Activated CD8-positive, alpha-beta memory T cell treated with anti-CD3 and anti-CD28 coated beads for 4 hours (primary cell): ENCODE measurements at places on chromosomes 11 and 22.

- DNase-seq, result peak; percentile 14
Measured at GRCh38 chr11:66883016-66883965, 26.4 kb downstream of the LRFN4 start.

- peak; percentile 68 for DNase-seq
Measured at GRCh38 chr11:59668188-59668949, 468 bp downstream of the PATL1 start.

DNA sequence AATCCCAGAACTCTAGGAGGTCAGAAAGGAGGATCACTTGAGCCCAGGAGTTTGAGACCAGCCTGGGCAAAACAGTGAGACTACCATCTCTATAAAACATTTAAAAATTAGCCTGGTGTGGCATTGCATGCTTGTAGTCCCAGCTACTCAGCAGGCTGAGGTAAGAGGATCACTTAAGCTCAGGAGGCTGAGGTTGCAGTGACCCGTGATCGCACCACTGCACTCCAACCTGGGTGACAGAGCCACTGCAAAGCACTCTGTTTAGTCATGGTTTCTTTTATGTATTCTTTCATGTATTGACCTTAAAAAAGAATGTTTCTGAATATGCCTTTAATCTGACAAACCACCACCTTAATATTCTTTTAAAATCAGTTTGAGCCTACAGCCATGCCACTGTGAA lies 52.2 kb downstream of the BIRC2 start:
- DNase-seq, result no peak

- DNase-seq, result no peak
Measured at GRCh38 chr22:27829620-27830019, 28.1 kb upstream of the MN1 start.

- DNase-seq, result peak; percentile 20
Measured at GRCh38 chr11:75351791-75352587, 528 bp upstream of the ARRB1 start.

- DNase-seq, result no peak
Measured at GRCh38 chr11:21195995-21196394, 526.6 kb downstream of the NELL1 start.

GRCh38 chr11:57546869-57547475 lies 9.6 kb downstream of the SMTNL1 start:
- DNase-seq, result no peak

GRCh38 chr11:64603411-64604110 lies 12.5 kb downstream of the SLC22A12 start:
- DNase-seq, result no peak

DNA sequence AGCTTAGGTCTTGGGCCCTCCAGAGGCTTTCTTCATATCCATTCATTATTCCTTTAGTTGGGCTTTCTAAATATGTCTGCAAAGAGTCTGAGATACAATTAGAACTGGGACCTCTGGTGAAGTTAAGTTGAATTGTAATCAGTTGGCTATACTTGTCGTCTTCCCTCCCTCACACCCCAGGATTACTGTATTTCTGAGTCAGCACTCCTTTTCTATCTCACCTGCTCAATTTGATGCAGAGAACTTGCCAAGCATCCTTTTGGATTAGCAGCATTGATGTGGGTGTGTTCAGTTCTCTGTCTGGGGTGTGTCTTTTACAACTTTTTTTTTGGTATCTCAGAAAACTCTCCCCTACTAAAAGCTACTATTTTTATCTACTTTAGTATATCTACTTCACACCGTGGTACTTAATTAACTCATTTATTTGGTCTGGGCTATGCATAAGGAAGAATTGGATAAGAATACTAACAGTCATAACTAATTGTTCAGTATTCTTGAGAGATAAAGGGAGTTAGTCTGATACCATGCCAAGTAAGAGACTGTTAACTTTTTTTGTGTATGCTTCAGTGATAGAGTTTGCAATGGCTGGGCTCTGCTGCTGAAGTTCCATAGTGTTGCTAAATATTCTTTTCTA lies 15.1 kb downstream of the CTNND1 start:
- DNase-seq, result no peak

DNA sequence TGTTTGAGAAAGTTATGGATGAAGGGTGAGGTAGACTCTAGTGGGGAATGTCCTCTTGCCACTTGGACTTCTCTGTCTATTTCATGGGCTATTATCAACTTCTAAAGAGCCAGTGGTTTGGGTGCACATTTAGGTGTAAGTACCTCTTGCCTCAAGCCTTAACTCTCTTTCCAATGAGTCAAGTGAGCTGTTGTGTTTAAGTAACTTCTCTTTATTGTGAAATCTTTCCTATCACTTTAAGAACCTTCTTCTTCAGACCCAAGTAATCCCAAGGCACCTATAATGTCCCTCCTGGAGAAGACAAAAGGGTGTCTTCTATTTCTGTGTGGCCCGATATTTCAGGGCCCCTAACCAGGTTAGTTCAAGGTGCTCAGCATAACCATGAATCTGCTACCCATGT lies 90.5 kb upstream of the VPREB1 start:
- no peak for DNase-seq

DNA sequence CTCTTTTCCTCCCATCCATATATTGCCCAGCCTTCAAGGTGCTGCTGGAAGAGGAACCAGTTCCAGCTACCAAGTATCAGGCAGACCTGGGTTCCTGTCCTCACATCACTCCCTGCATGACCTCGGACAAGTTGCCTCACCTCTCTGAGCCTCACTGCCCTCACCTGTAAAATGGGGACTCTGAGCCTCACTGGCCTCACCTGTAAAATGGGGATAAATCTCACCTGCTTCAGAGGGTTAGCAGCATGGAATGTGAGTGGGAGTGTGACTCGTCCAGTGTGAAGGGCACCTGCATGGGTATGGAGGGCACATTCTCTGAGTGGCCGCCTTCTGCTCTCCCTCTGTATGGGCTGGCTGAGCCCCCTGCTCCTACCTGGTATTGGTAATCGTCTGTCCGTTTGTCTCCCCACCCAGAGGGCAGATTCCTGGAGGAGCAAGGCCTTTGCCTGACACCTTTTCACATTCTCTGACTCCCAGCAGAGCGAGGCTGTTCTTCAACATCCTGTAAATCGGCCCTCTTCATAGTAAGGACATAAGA lies 3.7 kb downstream of the GRIK4 start:
- DNase-seq, result no peak

GRCh38 chr11:2149460-2149859 lies 10.3 kb upstream of the IGF2 start:
- no peak for DNase-seq

GRCh38 chr11:10674440-10674855 lies 19.1 kb downstream of the IRAG1 start:
- no peak for DNase-seq

DNA sequence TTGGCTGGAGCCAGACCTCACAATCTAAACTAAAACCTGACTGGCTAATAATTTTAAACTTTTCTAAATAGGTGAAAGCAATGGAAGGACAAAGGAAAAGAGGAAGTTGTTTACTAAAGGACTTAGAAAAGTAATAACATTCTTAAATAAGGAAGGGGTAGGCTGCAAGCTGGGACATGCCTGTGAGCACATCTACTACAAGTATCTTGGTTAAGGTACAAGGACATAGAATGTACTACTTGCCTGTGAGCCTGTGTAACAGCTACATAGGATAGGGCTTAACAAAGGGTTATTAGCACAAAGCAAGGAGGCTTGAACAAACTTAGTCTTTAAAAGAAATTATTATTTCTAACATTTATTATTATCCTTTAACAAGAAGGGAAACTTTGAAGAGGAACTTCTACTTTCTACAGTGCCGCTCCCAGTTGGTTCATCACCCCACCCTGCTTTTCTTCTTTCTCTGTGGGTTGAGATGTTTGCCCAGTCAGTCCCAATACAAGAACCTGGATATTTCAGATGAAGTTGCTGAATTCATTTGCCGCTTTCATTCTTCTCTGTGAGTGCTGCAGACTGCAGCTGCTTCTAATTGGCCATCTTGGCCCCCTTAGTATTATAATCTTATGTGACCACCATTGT lies 87.5 kb downstream of the PRMT3 start:
- no peak for DNase-seq

- no peak for DNase-seq
Measured at GRCh38 chr11:87013912-87014825, 23.6 kb upstream of the TMEM135 start.

GRCh38 chr22:49460592-49461281 lies 366.9 kb downstream of the BRD1 start:
- DNase-seq, result no peak

- DNase-seq, result no peak
Measured at GRCh38 chr11:40619654-40620053, 839.8 kb downstream of the LRRC4C start.

GRCh38 chr22:46065691-46066454 lies 84.5 kb upstream of the PPARA start:
- no peak for DNase-seq

DNA sequence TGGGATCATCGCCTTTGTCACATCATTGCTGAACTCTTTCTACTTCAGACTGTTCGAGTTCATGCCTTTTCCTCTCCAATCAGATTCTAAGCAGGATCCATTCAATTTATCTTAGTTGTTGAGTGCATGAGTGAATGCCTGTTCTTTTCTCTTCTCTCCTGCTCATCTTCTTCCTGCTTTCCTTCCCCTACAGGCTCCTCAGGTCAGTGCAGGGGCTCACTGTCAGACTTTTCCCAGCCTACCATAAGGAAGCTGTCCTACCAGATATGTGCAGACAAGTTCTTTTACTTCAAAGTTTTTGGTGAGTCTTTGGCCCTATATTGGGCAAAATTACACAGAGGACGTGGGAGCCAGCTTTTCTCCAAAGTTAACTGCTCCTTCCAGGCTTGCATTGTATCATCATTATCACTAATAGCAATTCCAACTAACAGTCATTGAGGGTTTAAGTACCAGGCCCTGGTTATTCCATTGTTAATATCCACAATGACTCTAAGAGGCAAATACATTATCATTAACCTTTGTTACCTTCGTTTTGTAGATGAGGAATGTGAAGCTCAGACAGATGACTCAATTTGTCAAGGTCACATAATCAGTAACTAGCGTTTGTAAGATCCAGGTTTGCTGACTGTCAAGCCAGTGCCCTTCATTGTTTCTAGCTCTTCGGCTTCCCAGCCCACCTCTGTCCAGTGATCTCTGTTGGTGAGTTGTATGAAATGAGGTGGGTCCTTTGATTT lies 30.4 kb downstream of the OR6Q1 start:
- DNase-seq, result no peak

GRCh38 chr11:94131047-94131717 lies 2.5 kb downstream of the PANX1 start:
- DNase-seq, result no peak

DNA sequence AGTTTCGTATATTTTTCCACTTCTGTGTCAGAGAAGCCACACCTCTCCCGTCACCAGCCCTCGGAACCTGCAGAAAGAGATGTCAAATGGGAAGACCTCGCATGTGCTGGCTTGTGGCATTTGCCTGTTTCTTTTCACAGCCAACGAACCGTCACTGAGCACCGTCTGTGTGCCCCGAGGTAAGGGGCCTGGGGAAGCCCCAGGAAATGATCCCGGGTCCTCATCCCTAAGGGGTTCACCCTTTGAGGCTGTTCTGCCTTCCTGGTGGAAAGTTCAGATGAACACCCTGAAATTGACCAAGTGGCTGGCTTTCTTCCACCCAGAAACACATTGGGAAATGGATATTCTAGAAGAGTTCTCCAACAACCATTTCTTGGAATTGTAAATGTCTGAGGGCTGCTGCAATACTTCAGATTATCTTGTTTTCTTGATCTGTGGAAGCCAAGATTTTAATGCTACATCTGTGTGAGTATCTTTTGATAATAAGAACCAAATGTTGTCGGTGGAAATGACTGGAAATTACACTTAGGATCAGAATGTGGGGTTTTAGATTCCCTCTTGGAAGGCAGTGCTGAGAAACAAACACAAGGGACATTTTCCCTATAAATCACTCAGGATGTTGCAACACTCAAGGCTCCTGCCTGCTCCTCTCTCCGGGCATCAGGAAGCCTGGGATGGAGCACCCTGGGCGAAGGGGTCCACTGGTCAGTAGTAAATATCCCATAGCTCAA lies 37.6 kb downstream of the RIBC2 start:
- DNase-seq, result no peak

DNA sequence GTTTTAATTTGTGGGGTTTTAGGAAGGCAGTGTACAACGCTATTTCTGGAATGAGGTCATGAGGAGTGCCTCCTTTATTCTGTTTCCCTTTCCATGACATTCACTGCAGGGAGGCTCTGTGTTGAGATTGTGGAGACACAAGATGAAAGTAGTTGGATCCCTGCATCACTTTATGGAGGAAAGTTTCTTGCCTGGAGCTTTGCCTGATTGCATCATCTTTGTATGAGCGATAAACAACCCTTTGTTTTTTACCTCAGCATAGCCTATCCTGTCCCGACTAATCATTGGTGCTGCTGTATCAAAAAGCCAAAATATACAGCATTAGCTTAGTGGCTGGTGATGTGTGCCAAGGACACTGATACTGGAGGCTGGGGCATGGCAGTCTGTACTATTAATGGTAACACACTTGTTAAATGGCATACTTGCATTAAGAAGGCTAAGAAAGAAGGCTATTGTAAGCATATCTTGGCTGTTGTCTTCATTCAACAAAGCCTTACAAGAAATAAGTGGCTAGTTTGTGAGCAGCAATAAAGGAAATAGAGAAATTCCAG lies 31.2 kb upstream of the SLC5A4 start:
- DNase-seq, result no peak

GRCh38 chr11:66841861-66842260 lies 1.4 kb upstream of the RCE1 start:
- no peak for DNase-seq

GRCh38 chr11:134233729-134234179 lies 9.3 kb downstream of the VPS26B start:
- no peak for DNase-seq

- no peak for DNase-seq
Measured at GRCh38 chr11:99535819-99536218, 515.1 kb downstream of the CNTN5 start.

DNA sequence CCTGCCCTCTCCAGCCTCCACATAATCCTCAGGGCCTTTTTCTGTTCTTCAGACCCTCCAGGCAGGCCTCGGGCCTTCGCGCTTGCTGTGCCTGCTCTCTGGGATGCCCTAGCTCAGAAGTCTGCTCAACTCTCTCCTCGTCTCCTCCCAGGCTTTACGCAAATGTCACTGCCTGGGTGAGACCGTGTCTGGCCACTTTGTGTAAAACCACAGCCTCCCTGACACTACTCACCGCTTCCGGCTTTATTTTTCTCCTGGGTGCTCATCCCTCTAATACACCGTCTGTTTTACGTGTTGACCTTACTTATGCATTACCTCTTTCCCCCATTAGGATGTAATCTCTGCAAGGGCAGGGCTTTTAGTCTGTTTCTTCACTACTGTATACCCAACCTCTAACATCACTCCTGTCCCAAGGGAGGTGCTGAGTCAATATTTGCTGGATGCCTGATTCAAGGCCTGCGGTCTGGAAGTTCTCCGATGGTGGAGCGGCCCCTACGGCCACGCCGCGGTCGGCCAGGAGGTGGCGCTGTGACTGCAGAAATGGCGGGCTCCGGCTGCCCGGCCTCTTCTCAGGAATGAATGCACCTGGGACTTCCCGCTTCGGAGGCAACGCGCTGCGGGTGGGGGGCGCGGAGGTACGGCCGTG lies 58.2 kb upstream of the THY1 start:
- DNase-seq, result peak; percentile 15

DNA sequence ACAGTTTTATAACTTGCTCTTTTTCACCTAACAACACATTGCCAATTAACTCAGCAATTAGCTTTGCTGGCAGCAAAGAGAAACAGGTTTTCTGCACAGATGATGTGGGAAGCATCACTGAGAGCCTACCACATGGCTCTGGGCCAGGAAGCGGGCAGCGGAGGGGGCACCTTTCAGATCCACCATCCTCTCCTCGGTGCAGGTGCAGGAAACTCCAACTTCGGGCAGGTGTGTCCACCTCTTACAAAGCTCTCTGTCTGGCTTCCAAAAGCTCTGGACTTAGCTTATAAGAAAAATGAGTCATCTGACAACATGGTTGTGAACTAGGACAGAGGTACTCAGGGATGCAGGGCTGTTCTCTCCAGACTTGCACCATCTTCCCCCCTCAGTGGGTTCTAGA lies 77.0 kb downstream of the RPS6KA4 start:
- no peak for DNase-seq
